T-cell (primary cell): ENCODE measurements at places on chromosomes 3 and 15.

GRCh38 chr15:55403531-55403930, 4.6 kb downstream of the CCPG1 start:
- DNase-seq = no peak

DNA sequence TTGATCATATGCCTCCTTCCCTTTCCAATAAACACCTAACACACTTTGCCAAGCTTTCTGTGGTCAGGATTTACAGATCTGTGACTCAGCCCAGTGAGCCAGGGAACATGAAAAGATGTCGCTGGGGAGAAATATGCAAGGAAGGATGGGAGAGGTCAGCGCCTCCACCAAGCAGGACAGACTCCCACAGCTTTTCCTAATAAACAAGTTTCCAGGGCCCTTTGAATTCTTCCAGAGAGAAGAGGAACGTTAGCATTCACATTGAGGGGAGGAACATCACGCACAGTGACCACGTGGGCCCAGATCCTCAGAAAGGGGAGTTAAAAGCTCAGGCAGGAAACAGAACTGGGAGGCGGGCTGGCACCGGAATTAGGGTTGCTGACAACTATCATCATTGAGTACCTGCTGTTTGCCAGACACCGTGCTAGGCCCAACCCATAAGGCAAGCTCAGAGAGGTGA, 33.3 kb upstream of the MRPS22 start:
- DNase-seq = no peak

GRCh38 chr3:192188218-192188835, 539.0 kb downstream of the FGF12 start:
- DNase-seq = peak; percentile 2

DNA sequence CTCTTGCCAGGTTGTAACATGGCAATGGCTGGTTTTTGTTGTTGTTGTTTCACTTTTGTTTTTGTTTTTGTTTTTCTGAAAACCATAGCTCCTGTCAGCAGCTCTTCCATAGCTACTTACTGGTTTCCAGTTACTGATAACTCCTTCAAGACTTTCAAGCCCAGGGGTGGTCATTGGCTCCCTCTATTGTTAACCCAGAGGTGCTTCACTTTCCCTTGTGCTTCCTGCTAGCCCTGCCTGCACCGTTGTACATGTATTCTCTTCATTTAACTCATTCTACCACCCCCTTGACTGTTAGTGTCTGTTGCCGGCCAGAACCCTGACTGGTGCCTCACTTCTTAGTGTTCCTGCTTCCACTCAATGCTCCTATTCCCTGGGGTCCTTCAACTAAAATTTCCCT, 4.2 kb upstream of the TRAT1 start:
- DNase-seq = peak; percentile 73

GRCh38 chr3:172270557-172271166, 177.6 kb downstream of the GHSR start:
- DNase-seq = no peak

DNA sequence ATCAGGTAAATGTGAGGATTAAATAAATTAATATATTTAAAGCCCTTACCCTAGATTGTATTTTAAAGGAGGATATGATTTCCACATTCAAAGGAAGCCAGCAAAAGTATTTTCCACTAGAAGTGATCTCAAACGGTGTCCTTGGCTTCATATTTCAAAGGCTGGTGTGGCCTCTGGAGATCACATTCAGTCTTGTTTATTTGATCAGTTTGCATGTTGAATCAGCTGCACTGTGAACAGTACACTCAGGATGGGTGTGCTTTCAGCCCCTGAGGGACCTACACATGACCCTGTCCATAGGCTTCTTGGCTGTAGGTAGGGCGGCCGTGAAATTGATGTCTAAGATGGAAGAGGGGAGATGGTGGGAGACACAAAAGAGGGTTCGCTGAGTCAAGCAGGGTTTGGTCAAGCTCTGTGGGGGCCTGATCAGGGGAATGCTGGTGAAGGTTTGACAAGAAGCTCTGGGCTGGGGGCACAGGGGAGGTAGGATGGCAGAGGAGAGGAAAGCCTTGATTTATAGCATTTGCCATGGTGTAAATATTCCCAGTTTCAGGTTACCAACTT, 21.9 kb downstream of the CYP8B1 start:
- no peak for DNase-seq

DNA sequence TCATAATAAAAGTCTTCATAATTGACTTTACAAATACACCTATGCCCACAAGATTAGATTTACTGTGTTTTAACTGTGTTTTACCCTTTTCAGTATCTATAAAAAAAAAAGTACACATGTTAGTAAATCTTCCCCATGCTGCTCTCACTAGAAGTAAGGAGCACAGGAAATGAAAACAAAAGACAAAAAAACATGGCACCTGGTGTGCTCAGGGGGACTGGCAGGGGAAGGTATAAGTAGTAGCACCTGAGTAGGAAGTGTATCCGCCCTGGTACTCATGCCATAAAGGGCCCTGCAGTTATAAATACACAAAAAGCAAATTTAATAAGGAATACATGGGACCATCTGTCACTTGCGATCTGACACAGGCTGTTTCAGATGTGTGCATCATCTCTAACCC, 8.9 kb upstream of the ALDH1A2 start:
- DNase-seq = no peak

DNA sequence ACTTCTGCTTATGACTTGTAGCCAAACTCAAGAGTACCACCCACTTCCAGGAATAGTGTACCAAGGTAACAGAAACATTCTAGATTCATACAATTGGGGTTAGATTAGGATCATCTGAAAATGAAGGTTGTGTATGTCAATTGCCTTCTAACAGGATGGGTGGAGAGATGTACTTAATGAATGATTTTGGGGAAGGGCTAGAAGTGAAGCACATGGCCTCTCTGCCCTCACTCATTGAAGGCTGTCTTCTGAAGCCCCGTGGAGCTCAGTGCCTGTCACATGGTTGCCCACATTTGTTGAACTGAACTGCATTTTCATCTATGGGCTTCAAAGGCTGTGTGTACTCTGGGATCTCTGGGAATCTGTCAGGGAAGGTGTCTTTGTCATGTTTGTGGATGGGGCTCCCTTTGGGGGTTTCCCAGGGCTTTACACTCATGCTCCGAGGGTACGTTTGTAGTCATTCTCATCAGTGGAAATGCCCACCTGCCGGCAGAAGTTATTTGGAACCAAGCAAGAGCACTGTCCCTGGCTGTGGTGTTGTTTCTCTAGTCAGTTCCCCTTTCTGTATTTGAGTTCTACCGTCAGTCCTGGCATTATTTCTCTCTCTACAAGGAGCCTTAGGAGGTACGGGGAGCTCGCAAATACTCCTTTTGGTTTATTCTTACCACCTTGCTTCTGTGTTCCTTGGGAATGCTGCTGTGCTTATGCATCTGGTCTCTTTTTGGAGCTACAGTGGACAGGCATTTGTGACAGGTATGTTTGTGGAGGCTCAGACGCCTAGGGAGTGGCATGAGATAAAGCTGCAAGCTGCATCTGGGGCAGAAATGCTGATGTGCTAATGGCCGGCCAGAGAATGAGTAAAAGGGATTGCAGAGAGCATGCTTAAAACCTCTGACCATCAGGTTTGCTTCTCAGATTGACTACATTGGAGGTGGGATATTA, 22.4 kb downstream of the CD86 start:
- DNase-seq = no peak

DNA sequence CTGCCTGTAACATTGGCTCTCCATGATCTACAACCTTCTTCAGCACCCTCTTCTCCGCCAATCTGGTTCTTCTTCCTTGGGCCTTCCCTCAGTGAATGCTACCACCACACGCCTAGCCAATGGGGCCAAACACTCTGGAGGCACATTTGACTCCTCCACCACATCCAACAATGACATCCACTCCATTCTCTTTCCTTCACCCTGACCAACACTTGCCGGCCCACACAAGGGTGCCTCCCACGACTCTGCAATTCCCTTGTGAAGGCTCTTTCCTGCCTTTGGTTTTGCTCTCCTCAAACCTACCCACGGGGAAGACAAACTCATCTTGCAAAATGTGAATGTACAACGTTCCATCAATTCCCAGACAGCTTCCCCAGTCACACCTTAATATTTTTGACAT, 263.8 kb downstream of the FOXP1 start:
- DNase-seq = no peak

DNA sequence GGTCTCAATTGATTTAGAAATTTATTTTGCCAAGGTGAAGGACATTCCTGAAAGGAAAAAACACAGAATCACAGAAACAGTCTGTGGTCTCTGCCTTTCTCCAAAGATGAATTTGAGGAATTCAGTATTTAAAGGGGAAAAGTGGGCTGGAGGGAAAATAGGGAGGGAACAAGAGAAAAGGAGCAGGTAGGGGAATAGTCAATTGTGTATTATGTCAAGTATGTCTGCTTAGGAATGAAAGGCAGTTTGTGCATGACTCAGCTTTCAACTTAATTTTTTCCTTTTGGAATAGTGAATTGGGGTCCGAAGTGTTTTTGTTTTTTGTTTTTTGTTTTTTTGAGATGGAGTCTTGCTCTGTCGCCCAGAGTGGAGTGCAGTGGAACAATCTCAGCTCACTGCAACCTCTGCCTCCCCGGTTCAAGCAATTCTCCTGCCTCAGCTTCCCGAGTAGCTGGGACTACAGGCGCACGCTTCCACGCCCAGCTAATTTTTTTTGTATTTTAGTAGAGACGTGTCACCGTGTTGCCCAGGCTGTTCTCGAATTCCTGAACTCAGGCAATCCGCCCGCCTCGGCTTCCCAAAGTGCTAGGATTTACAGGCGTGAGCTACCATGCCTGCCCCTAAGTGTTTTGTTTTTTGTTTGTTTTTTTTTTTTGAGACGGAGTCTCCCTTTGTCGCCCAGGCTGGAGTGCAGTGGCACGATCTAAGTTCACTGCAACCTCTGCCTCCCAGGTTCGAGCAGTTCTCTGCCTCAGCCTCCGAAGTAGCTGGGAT, 74.1 kb upstream of the MAP4 start:
- no peak for DNase-seq

GRCh38 chr3:150022381-150023238, 51.9 kb upstream of the PFN2 start:
- DNase-seq = no peak

DNA sequence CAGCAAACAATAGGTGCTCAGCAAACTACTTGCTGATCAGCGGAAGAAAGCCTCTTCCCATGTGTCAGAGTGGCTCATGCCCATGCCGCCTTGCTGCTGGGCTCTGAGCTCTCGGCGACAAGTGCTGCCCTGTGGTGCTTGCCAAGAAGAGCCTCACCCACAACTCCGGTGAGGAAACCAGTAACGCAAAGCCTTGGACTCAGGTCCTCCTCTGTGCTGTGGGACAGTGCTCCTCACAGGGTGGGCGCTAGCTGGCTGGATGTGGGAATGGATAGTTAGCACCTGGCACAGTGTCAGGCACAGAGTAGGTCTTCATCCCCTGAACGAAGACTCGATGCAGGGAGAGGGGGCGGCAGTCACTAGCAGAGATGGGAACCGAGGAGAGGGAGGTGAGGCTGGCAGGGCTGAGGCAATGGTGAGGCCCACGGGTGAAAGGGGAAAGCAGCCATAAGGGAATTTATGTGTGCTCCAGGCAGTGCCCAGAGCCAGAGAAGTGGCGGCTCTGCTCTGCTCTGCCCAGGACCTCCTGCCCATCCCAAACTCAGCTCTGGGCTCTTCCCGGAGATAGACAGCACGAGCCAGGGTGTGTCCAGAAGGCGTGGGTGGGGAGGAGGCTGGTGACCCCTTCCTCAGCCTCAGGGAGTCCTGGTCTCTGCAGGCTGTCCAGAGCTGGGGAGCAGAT, 55.7 kb downstream of the IQSEC1 start:
- no peak for DNase-seq

DNA sequence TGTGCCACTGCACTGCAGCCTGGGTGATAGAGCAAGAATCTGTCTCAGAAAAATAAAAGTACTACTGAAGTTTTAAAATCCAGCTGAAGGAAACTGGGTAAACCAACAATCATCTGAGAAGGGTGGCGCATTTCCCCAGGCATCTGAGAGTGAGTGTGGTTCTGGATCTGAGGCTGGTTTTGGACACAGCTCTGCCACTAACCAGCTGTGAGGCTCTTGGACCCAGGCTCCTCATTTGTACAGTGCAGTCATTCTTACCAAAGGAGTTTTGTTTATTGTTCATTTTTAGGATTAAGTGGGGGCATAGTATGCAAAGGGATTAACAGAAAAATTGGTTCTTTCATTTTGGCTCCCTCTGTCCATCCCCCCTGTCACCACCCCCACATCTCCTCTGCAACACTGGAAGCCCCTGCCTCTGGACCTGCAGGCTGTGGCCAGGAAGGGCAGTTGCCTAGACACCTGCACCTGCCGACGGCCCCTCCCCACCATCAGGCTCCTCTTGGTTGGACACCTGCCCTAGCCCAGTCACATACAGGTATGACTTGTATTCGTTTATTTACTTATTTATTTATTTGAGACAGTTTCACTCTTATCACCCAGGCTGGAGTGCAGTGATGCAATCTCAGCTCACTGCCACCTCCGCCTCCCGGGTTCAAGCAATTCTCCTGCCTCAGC, 8.8 kb downstream of the NUP210 start:
- no peak for DNase-seq

- DNase-seq = no peak
These were observed 360.2 kb downstream of the ZNF385D start for GRCh38 chr3:21390856-21391255.

DNA sequence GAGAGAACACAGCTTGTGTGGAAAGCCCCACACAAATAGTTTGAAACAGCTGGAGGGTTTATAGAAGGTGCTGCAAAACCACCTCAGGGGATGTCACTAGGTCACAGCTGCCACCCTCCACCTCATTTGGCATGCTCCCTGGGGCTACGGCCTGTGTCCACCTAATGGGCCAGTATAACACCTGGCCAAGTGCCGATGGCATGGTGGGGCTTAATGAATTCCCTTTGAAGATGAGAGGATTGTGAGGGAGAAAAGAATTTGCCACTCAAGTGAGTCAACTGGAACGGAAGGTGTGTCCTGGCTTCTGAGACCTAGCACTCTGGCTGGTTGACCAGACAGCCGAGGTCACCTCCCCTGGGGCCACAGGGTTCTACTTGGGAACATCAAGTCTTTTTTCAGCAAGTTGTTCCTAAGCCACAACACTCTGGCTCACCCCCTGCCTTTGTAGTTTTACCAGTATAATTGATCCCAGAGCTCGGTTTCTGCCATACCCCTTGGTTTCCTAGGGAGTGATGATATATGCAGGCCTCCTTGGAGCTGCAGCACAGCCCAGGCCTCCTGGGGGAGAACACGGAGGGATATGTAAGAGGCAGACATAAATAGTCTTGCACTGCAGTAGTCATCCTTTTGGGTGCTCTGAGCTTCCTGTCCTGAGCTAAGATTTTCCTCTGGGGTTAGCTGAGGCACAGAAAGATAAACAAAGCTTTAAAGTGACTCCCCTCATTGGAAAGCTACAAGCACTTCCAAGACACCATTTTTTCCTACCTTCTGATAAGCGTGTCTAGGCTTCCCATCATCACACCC, 178.2 kb upstream of the LPP start:
- no peak for DNase-seq

DNA sequence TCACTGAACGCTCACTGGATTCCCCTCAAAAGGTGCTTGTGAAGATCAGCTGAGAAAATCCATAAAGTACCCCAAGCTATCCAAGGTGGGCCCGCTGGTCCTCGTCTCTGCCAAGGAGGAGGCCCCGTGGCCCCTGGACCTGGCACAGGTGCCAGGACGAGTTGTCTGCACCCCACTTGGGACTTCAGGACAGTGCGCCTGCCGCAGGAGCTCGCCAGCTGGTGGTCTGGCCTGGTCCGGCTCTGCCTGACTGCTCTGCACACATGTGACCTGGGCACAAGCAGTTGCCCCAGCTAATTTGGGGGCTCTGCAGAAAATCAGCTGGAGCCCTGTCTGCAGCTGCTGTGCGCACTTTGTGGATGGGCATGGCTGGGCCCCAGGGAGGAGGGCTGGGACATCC, 159.9 kb downstream of the NSMCE3 start:
- no peak for DNase-seq
